GM10248 (cell line): ENCODE measurements at places on chromosomes 12 and 14.

DNA sequence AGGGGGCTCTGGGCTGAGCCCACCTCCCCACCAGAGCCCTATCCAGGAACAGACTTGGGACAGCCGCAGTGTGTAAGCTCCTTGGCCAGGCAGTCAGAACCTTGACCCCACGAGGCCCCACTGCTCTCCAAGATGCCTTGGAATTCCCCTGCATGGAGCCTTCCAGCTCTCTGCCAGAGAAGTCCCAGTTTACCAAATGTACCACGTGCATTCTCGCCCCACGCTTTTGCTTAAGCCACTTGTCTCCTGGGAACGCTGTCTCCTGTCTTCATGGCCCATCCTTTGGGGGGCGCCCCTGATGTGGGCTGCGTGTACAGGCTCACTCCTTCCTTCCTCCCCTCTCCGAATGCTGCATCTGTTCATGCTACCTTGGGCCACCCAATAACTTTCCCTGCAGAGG lies 7.9 kb downstream of the FAIM2 start:
- DNase-seq, result no peak

- no peak for DNase-seq
These were observed 172.4 kb upstream of the RTL1 start for GRCh38 chr14:101075801-101076413.

- DNase-seq, result peak; percentile 26
These were observed 349.7 kb downstream of the NRXN3 start for GRCh38 chr14:78519863-78520262.

- no peak for DNase-seq
These were observed 27.2 kb upstream of the KCNJ8 start for GRCh38 chr12:21801522-21802288.

- no peak for DNase-seq
These were observed 1178.3 kb upstream of the FLRT2 start for GRCh38 chr14:84351646-84352045.

- peak; percentile 76 for DNase-seq
These were observed 278.2 kb upstream of the SFSWAP start for GRCh38 chr12:131432532-131433260.

GRCh38 chr12:2289525-2289924 lies 236.7 kb downstream of the CACNA1C start:
- no peak for DNase-seq

DNA sequence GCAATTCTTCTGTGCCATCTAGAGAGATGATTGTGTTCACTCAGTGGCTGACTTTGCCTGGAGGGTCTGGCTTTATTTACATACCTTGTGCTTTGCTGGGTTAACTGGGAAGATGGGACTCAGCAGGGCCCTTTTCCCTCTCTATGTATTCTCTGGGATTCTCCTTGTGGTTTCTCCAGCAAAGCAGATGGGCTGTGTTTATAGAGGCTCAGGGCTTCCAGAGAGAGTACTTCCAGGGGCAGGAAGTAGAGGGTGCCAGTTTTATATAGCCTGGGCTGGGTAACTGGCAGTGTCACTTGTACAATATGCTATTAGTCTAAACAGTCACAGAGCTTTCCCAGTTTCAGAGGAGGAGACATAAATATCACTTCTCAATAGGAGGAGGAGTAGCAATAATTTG lies 509.9 kb downstream of the DIO2 start:
- no peak for DNase-seq

DNA sequence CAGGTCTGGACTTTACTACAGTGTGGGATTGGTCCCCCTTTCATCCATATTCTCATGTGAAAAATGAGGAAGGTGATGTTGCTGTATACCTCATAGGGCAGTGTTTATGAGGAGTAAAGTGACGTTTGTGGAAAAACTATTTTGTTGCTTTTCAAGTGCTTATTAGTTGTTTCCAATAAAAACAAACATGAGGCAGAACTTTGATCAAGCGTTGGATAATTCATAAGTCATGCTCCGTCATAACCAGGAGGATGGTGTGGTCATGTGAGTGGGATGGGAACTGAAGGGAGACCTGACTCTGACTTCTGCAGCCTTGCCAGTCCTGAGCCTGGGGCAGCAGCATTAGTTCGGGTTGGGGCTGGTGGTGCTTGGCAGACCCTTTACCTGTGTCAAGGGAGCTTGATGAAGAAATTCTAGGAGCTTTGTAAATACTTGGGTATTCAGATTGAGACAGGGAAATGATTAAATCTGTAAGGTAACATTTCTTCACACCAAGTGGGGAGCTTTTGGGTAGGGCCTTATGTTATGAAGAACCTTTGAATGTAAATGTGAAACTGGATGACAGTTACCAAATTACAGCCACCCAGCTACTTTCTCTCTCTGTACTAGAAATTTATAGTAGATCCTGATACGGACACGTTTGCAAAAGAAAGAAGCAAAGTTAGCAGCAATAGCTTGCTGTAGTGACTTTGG lies 462.4 kb upstream of the RGS6 start:
- DNase-seq, result no peak

- peak; percentile 43 for DNase-seq
These were observed 33.3 kb downstream of the ATP2A2 start for GRCh38 chr12:110314308-110314707.

GRCh38 chr12:46667551-46667950 lies 158.2 kb downstream of the SLC38A4 start:
- DNase-seq, result no peak

- no peak for DNase-seq
These were observed 10.6 kb downstream of the ITGB7 start for GRCh38 chr12:53196486-53196885.

DNA sequence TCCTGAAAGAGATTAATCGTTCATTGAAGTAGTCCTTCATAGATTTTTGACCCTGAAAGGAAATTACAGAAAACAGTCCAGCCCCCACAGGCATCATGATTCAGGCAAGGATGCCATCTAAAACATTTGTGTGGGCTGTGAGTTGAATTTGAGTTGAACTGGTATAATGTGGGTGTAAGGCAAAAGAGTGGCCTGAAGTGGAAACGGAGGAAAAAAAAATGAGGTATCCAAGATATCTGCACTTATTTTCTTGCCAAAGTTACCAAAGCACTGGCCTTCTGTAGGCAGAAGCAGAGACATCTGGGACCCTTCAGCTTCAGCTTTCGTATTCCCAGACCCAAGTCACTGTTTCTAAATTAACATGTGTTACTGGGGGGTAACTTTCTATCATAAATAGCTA lies 105.1 kb upstream of the DIO2 start:
- DNase-seq, result no peak

GRCh38 chr14:53942970-53943750 lies 13.5 kb downstream of the BMP4 start:
- DNase-seq, result no peak

DNA sequence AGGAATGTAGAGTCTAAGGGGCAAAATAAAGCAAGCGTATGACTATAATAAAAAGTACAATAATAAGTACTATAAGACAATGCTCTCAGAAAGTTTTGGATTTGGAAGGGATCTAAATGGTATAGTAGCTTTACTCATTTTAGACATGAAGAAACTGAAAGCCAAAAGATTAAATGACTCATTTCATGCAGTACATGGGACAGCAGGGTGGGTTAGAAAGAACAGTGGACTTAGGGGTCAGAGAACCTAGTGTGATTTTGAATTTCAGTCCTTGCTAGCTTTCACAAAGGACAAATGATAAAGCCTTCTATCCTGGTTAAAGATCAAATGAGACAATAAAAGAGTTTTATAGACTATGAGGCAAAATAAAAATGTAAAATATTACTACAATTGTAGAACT lies 6.8 kb upstream of the LEMD3 start:
- peak; percentile 23 for DNase-seq

DNA sequence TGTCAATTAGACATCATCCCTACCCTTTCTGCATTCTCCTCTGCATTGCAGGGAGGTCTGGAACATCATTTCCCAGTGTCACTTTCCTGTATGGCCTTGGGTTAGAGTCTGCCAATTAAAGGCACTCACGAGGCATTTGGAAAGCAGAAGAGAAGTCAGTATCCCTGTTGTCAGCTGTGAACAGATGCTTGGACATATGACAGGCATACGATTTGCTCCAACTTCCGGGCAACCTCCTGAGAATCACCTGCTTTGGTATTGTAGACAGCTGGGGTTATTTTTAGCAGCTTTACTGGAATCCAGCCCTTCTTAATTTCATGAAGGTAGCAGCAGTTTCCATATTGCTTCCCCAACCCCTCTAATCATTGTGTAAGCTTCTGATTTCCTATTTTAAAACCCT lies 88.7 kb upstream of the DHRS4 start:
- no peak for DNase-seq

- no peak for DNase-seq
These were observed 37.8 kb downstream of the ARF6 start for GRCh38 chr14:49930720-49931119.

- DNase-seq, result no peak
These were observed 73.2 kb downstream of the MYRFL start for GRCh38 chr12:69898236-69898635.

DNA sequence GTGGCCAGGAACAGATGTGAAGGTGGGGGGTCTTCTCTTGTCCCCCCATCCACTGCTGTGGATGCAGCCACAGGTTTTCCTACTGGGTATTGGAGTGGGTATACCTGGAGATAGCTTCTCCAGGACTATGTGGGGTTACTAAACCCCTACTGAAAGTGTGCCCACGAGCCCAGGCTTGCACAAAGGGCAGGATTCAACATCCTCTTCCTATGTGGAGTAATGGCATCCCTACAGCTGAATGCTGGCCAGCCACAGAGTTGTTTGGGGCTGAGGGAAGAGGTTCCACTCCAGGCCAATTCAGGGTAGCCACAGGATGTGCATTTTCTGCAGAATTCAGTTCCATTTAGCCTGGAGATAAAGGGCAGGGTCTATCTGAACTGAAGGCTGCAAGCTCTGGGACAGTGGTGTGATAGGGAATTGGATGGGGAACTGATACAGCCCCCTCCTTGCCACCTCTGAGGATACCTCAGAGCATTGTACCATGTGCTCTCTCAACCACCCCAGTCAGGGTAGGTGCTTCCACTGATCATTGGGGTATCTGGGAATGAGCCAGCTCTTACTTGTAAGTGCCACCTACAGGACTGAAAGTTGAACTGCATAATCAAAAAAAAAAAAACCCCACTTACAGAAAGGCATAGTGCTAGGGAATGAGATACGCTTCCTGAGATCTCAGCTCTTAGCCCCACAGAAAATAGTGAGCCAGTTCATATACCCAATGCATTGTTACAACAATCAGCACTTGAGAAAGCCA lies 187.1 kb downstream of the KITLG start:
- DNase-seq, result peak; percentile 22

DNA sequence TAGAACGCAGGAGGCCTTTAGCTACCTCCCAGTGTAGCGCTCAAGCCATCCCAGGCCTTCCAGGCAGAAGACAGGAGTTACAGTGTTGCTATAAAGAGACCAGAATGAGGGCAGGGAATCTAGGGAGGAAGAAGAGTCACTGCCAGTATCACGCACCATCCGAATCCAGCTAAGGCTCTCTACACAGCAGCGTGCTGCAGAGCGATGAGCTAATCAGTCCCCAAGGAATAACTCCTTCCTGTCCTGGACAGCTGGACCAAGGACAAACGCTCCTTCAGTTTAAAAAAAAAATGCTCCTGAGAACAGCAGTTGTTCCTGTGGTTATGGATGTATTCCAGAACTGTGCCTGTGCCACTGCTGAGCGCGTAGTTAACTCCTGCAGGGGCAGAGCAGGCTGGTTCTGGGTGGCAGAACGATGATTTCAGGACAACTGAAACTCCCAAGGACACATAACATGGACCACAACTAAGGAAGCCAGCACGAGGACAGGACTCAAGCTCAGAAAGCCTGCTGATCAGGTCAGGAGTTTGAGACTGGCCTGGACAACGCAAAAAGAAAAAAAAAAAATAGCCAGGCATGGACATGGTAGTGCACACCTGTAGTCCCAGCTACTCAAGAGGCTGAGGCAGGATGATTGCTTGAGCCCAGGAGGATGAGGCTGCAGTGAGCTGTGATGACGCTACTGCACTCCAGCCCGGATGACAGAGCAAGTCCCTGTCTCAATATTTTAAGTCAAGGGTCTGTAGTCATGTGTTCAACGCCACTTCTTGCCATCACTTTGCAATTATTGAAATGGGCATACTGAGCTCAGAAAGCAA lies 2.6 kb downstream of the IFFO1 start:
- DNase-seq, result no peak

DNA sequence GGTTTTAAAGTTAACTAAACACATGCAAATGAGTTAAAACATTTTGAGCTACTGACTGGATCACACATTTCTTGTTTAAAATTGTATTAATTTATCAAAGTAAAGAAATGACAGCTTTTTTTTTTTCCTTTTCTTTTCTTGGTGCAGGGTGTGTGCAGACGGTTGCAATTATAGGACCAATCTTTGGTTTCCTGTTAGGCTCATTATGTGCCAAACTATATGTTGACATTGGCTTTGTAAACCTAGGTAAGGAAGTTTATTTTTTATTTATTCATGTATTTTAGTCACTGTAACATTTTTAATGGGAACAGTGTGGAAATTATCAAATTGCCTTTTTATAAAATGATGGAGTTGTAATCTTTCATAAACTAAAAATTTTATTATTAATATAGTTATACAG lies 21.9 kb downstream of the SLCO1C1 start:
- no peak for DNase-seq

- no peak for DNase-seq
These were observed 22.5 kb downstream of the PLEKHH1 start for GRCh38 chr14:67555518-67556090.

DNA sequence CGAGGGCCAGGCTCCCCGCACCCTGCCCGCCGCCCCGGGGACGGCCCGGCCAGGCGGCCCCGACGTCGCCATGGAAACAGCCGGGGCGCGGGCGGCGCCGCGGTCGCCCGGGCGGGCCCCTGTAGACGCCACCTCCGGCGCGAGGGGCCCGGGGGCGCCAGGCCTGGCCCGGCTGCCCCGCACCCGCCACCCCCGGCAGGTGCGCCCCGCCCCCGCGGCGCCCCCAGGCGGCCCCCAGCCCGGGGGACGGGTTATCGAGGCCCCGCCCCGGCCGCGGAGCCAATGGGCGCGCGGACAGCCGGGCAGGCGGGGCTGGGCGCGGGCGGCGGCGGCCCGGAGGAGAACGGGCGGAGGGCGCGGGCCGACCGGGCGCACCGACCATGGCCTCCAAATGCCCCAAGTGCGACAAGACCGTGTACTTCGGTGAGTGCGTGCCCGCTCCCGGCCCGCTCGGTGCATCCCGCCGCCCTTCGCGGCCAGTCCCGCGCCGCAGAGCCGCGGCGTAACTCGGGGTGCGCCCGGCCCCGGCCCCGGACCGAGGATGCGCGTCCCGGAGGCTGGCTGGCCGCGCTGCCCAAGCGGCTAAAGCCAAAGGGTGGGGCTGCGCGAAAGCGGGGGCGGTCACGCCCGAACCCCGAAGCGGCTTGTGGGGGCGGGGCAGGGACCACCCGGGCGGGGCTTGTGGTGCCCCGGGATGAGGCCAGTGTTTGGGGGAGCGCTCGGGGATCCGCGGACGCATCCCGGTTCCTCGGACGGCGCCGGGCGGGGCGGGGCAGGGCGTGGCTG lies at the start of gene CRIP2:
Gene CRIP2 (plus strand): TSS at position 339 of the 786 bp plus-strand sequence. CDS start 42 bp downstream, at position 381.
- DNase-seq, result peak; percentile 78

GRCh38 chr12:127130506-127131124 lies 1136.4 kb upstream of the TMEM132C start:
- no peak for DNase-seq

- DNase-seq, result no peak
These were observed 922 bp downstream of the PTPRR start for GRCh38 chr12:70919597-70920035.
